Activated CD8-positive, alpha-beta memory T cell treated with anti-CD3 and anti-CD28 coated beads for 1 hour (primary cell): ENCODE measurements at places on chromosomes 4 and X.

DNA sequence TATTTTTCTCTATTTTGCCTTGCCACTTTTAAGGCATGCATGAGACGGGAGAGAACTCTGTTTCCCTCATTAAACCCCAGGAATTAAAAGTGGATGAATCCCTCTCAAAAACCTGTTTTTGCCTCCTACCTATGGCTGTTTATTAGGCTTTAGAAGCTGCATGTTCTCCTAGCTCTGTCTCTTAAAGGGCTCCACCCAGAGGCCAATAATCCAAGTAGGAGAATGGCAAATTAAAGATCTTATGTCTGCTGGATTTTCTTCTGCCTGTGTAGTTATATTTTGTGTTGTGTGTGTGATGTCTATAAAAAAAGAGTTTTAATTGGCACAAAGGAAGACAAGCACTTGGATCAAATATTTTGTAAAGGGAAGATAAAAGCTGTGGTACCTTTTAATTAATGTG, 32.4 kb downstream of the MAGEC1 start:
- DNase-seq, result no peak

GRCh38 chrX:13357925-13358324, 38.1 kb upstream of the ATXN3L start:
- no peak for DNase-seq

DNA sequence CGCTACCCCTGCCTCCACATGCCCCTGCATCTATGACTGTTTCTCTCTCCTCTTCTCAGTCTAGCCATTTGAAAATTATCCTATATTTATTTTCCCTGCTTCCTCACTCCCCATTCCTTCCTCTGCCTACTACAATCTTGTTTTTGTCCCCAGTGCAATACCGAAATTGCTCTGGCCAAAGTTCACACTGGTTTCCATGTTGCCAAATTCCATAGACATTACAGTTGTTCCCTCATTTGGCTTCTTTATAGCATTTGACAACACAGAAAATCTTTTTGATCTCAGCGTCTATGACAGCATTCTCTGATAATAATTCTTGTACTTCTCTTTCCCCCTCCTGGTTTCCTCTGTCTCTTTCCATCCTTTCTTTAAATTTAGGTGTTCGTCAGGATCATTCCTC, 99.4 kb downstream of the GPR82 start:
- no peak for DNase-seq

DNA sequence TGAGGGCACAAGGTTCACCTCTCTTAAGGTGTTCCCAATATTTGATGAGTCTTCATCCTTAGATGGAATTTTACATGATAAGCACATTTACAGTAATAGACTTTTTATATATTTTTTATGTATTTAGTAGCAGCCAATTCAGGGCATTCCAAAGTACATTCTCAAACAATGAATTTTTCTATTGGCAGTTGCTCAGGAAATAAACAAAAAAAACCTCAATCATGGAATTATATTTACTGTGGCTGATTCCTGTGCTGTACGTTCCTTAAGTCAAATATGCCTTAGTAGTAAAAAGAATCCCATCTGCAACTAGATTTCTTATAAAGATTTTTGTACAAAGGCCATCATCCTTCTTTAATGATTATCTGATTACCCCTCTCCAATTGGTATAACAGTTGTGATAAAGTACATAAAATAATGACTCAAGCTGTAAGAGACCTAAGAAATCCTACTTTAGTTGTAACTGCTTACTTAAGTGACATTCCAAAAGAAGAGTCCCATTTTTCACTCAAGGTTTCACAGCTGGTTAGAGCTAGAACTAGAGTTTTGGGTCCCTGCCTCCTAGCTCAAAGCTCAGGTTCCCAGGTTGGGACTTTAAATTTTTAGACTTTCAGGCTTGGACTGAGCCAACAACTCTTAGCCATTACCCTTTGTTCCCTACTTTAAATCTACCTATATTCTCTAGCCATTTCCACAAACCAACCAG, 152.7 kb downstream of the FHIP1A start:
- DNase-seq, result no peak

DNA sequence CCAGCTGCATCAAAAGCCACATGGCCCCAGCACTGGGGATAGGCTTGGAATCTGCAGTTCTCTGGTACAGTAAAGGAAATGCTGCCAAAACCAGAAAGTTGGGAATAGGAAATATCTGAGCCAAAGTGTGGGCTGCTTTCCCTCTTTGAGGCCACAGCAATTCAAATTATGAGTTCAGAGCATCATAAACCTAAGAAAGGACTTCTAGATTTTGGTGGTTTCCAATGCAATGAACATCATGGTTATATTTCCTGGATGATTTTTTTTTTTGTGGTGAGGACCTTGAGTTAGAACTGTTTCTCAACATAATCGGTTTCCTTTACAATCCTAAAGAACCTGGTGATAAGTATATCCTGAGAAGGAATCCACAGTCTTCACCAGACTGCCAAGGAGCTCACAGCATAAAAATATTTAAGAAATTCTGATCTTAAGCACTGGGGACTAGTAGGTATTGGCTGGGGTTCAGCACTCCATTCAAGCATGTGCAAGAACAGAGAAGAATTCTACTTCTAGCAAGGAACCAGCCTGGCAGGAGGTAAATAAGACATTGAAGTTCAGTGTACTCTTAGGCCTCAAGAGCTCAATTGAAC, 29.8 kb upstream of the ARHGAP24 start:
- DNase-seq, result no peak

DNA sequence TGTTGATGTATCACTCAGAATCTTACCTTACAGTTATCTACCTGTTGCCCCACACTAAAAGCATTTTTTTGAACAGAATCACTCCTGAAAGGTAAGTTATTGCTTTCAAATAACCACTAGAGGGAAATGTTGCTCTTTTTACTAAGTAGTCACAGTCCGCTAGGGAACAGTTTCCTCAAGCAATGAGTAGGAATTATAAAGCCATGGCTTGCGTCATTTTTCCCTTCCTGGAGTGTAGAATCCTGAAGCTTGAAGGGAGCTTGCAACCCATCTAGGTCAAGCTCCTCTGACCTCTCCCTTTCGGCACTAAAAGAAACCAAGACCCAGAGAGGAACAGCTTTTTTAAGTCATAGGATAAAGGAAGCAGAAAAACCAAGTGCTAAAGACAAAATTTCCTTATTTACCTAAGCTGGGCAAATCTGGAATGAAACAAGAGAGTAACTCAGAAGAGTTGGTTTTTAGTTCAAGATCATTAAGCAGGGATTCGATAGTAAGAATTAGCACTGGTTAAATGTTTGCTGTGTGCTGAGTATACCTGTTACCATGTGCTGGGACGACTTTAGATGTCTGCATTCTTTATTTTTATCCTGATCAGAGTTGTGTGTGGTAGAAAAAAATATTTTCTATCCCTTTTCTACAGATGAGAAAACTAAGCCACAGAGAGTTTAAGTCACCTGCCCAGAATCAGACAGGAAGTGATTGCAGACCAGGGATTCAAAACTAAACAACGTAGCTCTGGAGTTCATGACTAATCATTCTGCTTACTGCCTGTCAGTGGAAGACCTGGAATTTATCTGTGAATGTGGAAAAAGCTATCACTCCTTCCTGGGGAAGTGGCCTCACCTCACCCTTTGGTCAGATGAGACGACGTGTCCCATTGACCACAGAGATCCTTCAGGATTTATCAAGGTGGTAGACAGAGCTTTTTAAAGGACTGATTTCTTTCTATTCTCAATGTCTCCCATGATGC, 631.5 kb downstream of the RAB28 start:
- no peak for DNase-seq

- no peak for DNase-seq
These were observed 327.3 kb downstream of the MAPK10 start for GRCh38 chr4:86032476-86033022.

DNA sequence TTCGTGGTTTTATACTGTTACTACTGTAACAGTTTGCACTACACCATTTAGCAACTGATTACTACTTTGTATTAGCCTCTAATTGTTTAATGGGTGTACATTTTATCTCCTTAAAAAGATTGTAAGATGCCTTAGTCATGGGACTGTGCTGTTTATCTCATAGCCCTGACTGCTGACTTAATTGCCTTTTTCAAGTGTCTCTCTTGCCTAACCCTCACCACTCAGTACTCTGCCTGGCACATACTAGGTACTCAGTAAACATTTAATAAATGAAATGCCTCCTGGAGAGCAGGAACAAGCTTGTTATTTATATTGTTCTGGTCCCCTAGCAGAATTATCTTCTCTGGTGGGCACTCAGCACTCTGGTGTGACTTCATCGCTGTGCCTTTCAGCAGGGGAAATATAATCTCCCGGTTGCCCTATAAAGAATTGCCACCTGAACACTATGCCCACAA, 1.7 kb upstream of the STIM2 start:
- DNase-seq, result no peak

DNA sequence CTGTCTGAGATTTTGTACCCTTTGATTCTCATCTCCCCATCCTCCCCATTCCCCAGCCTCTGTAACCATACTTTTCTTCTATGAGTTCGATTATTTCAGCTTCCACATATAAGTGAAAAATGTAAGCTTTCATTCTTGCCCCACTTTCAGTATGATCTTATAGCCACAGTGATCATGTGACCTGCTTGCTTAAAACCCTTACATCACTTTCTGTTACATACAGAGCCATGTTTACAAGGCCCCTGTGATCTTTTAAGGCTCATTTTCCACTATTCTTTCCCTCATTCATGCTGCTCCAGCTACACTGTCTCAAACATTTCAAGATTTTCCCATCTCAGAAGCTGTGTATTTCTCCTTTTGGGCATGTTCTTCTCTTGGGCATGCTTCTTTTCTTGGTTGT, 147.7 kb downstream of the DCK start:
- DNase-seq, result no peak

DNA sequence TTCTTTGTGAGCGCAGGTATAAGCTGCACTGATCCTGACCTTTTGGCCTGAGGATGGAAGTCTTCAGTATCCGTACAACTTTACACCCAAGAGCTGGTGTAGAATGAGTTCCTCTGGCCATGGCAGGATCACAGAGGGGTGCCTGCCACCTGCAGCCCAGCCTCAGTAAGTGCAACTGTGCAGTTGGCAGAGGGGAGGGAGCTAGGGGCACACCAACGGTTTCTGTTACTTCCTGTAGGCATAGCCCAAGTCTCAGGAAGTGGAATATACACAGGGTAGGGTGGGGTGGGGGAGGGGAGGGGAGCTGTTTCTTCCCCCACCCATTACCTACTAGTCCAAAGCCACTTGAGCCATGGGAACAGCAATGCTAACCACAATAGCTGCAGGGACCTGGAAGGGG, 85.4 kb upstream of the GBA3 start:
- DNase-seq, result peak; percentile 13

DNA sequence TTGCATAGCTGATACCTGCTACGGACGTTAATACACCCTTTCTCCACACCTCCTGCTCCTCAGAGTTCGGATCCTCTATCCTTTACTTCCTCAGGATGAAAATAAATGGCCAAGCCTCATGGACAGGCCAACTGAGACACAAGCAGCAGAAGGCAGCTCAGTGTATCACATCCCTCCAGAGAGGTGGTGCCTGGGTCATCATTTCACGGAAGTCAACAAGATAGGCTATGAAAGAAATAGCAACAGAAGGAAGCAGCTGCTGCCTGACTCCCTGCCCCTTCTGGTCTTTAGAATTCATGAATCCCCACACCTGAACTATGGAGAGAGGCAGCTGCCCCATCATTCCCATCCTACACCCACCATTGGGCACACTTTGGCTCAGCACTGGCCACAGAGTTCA, 267.1 kb upstream of the ETNPPL start:
- DNase-seq, result no peak

DNA sequence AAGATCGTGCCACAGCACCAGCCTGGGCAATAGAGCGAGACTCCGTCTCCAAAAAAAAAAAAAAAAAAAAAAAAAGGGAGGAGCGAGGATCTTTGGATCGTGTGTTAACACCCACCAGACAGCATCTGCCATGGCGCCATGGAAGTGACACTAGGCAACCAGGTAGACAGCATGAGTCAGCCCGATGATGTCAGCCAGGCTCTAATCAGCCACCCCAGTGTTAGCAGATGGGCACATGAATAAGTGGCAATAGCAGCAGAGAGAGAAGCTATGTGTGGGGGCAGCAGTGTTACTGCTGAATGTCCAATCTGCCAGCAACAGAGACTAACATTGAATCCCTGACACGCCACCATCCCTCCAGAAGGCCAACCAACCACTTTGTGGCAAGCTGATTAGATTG, 6.6 kb downstream of the SYN1 start:
- DNase-seq, result no peak

DNA sequence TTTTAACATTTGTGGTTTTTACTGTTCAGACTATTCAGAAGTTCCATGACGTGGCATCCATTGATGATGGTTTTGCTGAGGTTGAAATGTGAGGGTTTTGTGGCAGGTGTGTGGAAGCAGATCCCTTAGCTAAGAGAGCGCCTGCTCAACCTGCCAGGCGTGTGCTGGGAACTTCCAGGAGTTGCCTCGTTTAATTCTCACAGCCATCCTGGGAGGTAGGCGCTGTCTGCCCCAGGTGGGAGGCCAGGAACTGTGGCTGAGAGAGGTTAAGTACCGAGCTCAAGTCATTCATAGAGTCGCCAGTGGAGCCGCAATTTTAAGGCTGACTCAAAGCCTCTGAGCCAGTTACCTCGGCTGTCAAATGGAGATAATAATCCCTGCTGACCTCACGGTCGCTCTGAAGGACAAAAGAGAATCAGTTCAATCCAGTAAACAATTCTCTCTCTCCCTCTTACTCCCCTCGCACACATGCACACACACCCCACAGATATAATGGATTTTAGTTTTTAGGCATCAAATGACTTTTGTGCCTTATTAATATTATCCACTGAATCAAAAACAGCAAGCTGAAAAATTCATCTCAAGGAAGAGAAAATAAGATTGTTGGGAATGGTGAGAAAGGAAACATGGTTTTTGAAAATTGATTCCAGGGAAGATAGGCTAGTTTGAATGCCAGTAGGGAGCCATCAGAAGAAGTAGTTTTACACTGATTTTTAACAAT, 171.3 kb downstream of the PTTG2 start:
- DNase-seq, result peak; percentile 49

DNA sequence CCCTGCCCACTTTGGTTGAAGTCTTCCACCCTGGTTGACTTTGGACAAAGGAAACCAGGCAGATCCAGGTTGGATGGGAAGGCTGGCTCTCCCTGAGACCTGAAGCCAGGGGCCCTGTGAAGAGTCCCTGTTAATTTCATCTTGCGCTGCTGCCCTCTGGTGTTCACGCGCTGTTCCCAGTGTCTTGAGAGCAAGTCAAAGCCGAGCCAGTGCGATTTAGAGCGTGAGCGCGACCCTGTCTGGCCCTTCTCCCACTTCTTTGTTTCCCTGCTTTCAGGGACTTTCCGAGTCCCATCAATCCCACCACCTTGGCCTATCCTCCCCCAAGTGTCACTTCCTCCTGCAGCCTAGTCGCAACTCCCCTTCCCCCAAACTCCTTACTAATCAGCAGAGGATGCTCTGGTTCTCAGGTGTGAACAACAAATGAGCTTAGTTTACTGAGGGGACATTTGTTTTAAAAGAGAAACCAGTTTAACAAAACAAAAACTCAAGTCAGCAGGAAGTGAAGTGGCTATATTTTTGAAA, 25.8 kb upstream of the CHRNA9 start:
- DNase-seq, result peak; percentile 89

- DNase-seq, result no peak
These were observed 380.4 kb downstream of the RAPGEF2 start for GRCh38 chr4:159483110-159483781.

DNA sequence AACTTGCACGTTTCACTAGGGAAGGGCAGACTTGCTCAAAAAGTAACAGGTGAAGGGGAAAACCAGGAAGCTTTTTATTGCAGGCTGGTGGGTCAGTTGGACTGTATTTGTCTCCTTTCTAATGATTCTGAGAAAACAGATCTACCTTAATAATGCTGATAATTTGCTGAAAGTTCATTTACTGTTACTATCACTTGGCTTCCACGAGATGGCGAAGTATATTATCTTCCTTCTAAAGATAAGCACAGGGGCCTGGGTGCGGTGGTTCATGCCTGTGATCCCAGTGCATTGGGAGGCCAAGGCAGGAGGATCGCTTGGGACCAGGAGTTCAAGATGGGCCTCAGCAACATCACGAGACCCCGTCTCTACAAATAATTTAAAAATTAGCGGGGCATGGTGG, 16.4 kb downstream of the CCKAR start:
- DNase-seq, result no peak
